ENCODE measurements at places on chromosomes 11 and 22. TPM values are rescaled to one million over a fixed set of nuclear protein-coding genes. Genes with fewer than 3 reads are reported as not detected.

- no peak overlapping the region for H3K4me3 ChIP-seq
- H3K36me3 ChIP-seq, result no peaks in the 10 kb centered on the region
- no peak for DNase-seq
- H3K27ac ChIP-seq, result no peak overlapping the region
- H3K27me3 ChIP-seq, result no peaks in the 10 kb centered on the region
These were observed 44.3 kb downstream of the PTPRJ start for GRCh38 chr11:48024635-48025071.

DNA sequence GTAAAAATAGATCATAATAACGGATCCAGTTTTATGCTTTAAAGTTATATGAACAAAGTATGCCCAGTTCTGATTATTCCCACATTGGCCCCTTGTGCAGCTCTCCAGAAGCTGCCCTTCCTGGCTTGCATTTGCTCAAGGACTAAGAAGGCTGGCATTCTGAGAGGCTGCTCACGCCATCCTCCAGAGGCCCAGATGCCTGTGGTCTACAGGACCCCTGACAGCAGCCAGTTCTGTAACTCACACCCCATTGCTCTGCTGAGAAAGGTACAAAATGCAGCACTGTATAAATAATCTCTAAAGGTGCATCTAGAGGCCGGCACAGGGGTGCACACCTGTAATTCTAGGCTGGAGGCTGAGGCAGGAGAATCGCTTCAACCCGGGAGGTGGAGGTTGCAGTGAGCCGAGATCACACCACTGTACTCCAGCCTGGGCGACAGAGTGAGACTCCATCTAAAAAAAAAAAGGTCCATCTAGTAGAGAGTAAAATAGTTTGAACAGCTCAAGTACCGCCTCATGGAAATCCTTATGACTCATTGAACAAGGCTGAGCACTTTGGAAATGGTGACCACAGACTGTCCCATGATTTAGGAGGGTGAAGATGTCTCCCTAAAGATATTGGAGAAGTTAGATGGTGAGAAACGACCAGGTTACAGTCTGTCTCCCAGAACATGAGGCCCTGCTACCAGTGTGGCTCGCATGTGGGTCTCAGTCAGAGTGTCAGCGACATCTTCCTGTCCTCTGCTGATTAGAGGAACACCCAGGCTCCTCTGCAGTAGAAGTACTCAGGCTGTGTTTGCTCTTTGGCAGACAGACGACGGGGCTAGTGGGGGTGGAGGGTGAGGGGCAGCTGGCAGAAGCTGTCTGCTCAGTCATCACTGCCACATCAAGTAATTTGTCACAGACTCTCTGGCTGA, 56.3 kb downstream of the KREMEN1 start:
- H3K4me3 ChIP-seq, result no peak overlapping the region
- no peaks in the 10 kb centered on the region for H3K4me1 ChIP-seq
- no peak overlapping the region for H3K27ac ChIP-seq
- no peak for DNase-seq
- H3K27me3 ChIP-seq, result no peaks in the 10 kb centered on the region

DNA sequence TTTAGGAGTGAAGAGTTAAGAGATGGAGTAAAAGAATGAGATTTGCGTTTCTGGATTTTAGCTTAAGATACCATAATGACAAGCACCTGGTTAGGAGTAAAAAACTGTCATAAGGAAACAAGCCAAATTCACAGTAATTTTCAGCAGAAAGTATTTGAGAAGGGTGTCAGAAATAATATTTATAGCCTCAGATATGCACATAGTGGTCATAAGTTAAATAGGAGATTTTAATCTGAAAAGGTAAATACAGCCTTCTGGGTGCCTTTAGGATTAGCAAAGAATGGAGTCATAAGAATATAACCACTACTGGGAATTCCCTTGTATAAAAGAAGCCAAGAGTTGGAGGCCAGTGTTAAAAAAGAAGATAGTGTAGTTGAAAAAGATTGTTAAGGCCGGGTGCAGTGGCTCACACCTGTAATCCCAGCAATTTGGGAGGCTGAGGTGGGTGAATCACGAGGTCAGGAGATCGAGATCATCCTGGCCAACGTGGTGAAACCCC, 160.1 kb downstream of the SWAP70 start:
- no peaks in the 10 kb centered on the region for H3K36me3 ChIP-seq
- DNase-seq, result no peak
- H3K27ac ChIP-seq, result peak overlapping the region; percentile 15
- peaks cover 13% of the 10 kb centered on the region for H3K4me1 ChIP-seq
- no peaks in the 10 kb centered on the region for H3K27me3 ChIP-seq

Gene OR8D1
- not detected for total RNA-seq

Gene VWCE
- 6.7 TPM for total RNA-seq

Gene CARS1
- 35.5 TPM for total RNA-seq

DNA sequence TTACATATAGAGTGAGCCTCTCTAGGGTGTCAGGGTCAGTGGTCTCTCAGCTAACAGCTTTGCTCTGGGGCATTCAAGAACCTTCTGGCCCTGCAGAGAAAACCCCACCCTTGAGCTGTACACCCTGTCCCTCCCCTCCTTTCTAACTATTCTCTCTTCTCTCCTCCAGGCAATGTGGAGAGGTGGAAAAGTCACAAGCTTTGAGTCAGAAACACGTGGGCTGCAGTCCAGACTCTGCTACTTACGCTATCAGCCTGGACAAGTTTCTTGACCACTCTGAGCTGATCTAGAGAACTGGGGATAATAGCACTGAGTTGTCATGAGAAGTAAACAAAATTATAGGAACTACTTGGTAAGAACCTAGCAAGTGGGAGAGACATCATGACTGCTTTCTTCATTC, 10.7 kb upstream of the FAM83F start:
- no peak for DNase-seq
- no peaks in the 10 kb centered on the region for H3K4me1 ChIP-seq
- H3K27me3 ChIP-seq, result no peaks in the 10 kb centered on the region
- no peaks in the 10 kb centered on the region for H3K36me3 ChIP-seq

Gene PGM2L1
- 10.0 TPM for total RNA-seq

DNA sequence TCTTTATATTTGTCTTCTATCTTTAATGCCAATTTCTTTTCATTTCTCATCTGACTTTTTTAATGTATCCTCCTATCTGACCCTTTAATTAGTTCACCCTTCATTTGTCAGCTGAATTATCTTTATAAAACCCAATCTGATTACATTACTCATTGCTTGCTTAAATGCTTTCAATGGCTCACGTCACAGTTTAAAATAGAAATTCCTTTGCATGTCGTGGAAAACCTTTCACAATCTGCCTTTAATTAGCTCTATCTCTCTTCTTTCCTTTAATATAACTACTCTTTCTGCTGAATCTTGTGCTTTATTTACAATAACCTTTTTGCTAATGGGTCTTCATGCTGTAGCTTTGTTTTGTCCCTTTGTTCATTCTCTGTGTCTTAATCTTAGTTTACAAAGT, 125.7 kb downstream of the DYNC2H1 start:
- no peaks in the 10 kb centered on the region for H3K27me3 ChIP-seq
- no peaks in the 10 kb centered on the region for H3K36me3 ChIP-seq
- H3K4me3 ChIP-seq, result no peak overlapping the region
- no peak for DNase-seq
- H3K4me1 ChIP-seq, result no peaks in the 10 kb centered on the region
- no peak overlapping the region for H3K27ac ChIP-seq

GRCh38 chr22:37552524-37553163, 7.6 kb upstream of the CDC42EP1 start:
- H3K27ac ChIP-seq, result peak overlapping the region; percentile 91
- H3K4me3 ChIP-seq, result no peak overlapping the region
- H3K27me3 ChIP-seq, result no peaks in the 10 kb centered on the region
- peaks cover 33% of the 10 kb centered on the region for H3K4me1 ChIP-seq

DNA sequence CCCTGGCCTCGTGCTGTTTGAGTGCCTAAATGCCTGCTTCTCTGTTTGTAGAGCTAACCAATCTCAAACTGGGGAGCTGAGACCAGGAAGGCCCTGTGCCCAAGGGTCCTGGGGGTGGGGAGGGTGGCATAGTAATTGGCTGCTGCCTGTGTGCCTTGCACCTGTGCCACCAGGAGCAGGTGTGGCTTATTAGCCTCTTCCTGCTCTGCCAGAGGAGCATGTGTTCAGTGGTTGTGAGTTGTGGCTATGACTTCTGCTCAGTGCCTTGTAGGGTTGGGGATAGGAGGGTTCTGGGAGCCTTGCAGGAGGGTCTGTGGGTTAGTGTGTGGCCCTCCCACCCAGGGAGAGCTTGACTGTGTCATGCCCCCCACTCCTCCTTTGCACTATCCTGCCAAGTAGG, 109.2 kb downstream of the ZBTB16 start:
- no peaks in the 10 kb centered on the region for H3K36me3 ChIP-seq
- no peaks in the 10 kb centered on the region for H3K27me3 ChIP-seq
- H3K4me3 ChIP-seq, result no peak overlapping the region
- no peak for DNase-seq
- peaks cover 95% of the 10 kb centered on the region for H3K4me1 ChIP-seq

DNA sequence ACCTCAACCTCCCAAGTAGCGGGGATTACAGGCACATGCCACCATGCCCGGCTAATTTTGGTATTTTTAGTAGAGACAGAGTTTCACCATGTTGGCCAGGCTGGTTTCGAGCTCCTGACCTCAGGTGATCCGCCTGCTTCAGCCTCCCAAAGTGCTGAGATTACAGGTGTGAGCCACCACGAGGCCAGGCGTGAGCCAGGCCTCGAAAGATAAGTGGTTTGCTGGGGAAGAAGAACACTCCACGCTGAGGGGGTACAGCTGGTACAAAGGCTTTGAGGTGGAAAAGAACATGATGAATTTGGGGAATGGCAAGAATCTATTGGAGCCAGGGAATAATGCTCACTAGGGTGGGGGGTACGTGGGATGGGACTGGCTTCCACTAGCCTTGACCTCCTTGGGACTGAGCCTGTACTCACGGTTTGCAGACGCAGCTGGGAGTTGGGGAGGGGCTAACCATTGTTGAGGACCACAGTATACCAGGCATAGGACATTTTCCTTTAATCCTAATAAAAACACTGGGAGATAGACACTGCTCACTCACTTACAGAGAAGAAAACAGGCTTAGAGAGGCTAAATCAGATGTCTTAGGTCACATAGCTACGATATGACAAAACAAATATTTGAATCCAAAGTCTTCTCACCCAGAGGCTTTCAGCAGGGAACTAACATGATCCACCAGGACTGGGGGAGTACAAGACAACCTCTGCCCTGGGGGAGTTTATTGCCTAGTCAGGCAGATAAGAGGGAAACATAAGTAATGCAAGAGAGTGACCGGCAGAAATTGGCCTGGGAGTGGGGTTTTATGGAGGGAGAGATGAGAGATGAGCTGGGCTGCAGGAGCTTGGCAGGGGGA, 4.9 kb downstream of the SLCO2B1 start:
- no peak overlapping the region for H3K4me3 ChIP-seq
- peaks cover 69% of the 10 kb centered on the region for H3K4me1 ChIP-seq
- no peaks in the 10 kb centered on the region for H3K36me3 ChIP-seq
- peak; percentile 81 for DNase-seq

Gene MRGPRF
- total RNA-seq, result 6.5 TPM

DNA sequence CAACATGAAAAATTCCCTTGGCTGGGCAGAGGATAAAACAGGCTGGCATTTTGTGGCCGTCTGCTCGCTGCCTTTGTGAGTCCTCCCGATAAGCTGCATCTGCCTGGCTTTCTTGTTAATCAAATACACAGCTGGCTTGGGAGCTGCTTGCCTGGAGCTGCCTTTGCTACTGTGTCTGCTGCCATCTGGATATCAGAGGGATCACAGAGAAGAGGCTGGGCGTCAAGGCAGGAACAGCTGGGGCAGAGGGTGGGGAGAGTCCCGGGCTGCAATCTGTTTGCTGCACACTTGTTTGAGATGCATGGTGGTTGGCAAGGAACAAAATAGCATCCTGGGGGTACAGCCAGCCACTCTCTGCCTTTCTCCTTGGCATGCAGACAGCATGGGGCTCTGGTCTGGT, 36.0 kb downstream of the COMMD9 start:
- no peak overlapping the region for H3K27ac ChIP-seq
- no peaks in the 10 kb centered on the region for H3K4me1 ChIP-seq
- no peaks in the 10 kb centered on the region for H3K27me3 ChIP-seq
- no peak for DNase-seq
- no peaks in the 10 kb centered on the region for H3K36me3 ChIP-seq

- no peak overlapping the region for H3K4me3 ChIP-seq
- H3K36me3 ChIP-seq, result no peaks in the 10 kb centered on the region
- H3K27me3 ChIP-seq, result no peaks in the 10 kb centered on the region
- no peak for DNase-seq
- peaks cover 21% of the 10 kb centered on the region for H3K4me1 ChIP-seq
- no peak overlapping the region for H3K27ac ChIP-seq
These were observed 17.9 kb upstream of the PDE3B start for GRCh38 chr11:14625586-14626205.

GRCh38 chr11:64633555-64634159, 42.6 kb downstream of the SLC22A12 start:
- H3K27me3 ChIP-seq, result peaks cover 17% of the 10 kb centered on the region
- no peak for DNase-seq
- no peak overlapping the region for H3K4me3 ChIP-seq
- H3K36me3 ChIP-seq, result no peaks in the 10 kb centered on the region
- peaks cover 4% of the 10 kb centered on the region for H3K4me1 ChIP-seq
- H3K27ac ChIP-seq, result no peak overlapping the region

Gene GRK3
- total RNA-seq, result 7.3 TPM

Gene OR5T1
- total RNA-seq, result not detected
